Motor neuron (in vitro differentiated cells): ENCODE measurements at places on chromosomes 3 and 15.

GRCh38 chr3:109569135-109569846 is 231.9 kb upstream of the DPPA4 start:
- no peak for ATAC-seq

GRCh38 chr15:86392296-86392695 is 312.6 kb downstream of the AGBL1 start:
- no peak for ATAC-seq

DNA sequence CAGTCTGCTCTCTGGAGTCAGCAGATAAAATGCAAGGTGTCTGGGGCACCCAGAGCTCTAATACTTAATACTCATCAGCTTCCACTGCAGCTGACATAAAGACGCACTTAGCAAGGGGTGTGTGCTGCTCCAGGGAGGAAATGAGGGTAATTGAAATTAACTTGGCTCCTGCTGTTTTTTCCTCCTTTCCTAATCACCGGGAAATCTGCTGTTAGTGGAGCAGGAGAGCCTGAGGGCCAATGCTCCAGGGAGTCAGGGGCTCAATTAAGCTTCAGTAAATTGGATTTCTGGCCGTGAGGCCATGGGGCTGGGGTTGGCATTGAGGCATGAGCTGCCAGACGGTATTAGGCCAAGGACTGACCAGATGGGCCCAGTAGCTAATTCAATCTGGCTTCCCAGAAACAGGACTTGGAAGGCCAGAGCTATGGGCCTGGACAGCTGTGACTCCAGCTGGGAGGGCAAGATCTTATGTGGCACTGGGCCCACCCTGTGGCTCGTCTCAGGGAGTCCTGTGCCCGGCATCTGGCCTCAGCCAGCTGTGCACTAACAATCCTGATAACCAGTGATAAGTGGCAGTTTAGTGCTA is 30.7 kb upstream of the CHRNB4 start:
- peak; percentile 65 for ATAC-seq

GRCh38 chr3:58178528-58179234 is 32.1 kb downstream of the DNASE1L3 start:
- ATAC-seq = no peak

DNA sequence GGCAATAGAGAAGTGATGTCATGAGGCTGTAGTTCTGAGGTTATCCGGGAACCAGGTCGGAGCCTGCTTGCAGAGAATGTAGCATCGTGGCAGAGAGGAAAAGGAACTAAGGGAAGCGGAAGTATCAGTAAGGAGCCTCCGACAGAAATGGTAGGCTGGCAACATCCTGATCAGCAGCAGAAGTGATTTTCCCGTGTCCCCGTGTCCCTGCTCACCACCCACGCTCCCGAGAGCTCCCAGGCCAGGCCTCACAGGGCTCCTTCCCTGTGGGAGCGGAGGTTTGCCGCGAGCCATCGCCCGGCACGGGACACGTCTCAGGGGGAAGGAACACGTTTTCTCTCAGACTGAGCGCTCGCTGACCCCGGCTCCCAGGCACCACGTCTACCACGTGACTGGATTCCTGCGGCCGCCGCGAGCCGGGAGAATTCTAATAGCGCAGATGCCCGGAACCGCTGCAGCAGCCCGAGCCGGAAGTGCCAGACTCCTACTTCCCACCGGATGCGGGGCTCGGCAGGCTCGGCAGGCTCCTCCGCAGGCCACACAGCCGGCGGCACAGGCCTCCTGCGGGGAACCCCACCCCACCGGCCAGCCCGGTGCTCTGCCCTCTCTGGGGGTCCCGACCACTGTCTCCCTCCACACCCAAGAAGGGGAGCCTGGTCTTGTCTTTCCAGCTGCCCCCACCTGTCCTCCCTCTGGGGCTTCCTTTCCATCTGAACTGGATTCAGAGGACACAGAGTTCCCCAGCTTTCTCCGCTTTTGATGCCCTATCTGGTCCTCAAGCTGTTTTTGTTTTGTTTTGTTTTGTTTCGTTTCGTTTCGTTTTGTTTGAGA is 99.3 kb downstream of the BDH1 start:
- ATAC-seq = peak; percentile 97

GRCh38 chr3:157099326-157100095 is 60.4 kb downstream of the CCNL1 start:
- ATAC-seq = no peak

DNA sequence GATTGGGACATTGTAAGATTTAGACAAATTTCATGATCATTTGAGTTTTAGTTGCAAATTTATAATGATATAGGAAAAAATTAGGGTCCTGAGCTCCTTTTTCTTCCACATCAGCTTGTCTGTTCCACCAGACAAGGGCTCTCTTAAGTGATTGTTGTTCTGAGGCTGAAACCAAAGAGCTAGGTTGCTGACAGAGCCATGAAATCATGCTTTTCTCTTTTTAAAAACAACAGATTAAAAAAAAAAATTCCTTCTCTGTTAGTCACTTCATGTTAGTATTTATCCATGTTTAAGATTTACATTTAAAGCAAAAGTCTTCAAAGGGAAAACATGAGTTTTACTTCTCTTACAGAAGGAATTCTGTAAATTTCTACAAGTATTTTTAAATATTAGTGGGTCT is 56.8 kb downstream of the ATP2C1 start:
- no peak for ATAC-seq

GRCh38 chr3:57652203-57652602 is 40.7 kb downstream of the DENND6A start:
- ATAC-seq = no peak

GRCh38 chr15:86157606-86158293 is 78.1 kb downstream of the AGBL1 start:
- ATAC-seq = no peak

DNA sequence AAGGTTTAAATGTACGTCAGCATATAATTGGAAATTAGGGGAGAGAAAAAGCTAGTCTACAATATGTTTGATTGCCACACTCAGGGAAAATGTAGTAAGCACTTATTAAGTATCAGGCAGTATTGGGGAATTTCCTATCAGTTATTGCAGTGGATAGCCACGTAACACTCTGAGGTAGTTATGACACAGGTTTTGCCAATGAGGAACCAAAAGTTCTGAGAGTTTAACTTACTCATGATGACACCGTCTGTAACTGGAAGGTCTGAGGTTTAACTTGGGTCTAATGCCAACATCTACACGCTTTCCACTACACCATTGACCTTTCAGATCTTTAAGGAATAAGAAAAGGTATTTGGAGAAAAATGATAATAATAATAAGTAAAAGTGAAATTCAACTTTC is 89.5 kb downstream of the ZMAT3 start:
- no peak for ATAC-seq

GRCh38 chr3:63991666-63992065 is 31.6 kb downstream of the PSMD6 start:
- no peak for ATAC-seq

DNA sequence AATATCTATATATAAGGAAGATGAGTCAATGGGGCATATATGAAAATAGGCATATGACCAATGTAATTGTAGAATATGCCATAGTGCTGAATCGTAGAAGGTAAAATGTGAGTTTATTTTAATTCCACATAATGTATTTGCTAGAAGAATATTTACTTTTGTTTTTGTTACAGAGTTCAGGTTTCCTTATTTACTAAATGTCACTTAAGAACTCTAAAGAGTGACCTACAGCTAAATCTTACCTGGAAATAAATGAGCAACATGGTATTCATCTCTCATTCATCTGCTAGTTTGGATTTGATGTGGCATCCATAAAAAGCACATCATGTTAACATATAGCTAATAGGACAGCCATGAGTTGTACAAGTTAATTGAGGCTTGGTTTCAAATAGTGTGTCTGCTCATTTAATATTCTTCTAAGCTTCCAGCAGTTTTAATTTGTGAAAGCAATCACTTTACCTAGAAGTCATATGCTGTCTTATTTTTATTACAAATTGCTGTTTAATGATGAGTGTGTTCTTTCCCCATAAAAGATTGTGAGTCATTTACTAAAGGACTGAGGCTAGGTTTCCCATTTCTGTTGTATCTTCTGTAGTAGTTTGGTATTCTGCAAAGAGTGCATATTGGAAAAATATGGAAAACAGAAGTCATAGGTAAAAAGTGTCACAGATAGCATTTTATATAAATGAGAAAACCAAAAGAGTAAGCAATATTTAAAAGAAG is 222.1 kb upstream of the POU1F1 start:
- peak; percentile 23 for ATAC-seq

DNA sequence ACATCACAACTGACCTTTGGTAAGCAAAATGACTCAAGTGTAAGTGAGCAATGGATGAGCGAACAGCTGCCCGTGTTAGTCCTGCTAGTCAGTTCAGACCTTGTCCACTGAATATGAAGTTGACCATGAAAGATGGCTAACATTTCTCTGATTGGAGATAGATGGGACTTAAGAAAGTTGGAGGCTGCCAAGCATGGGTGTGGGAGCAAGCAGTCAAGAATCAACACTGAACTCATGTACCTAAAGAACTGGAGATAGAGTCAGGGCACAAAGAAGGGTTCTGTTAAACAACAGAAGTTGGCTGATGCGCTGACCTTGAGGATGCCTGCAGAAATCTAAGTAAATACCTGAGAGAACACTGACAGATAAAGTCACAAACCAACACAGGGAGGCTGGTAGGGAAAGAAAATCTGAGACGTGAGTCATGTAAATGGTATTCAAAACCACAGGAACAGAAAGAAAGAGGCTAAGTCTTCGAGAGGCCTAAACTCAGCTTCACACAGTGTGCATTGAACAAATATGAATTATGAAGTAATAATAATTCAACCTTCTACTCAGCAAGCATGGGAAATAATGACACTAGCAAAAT is 30.7 kb upstream of the ANPEP start:
- ATAC-seq = no peak

DNA sequence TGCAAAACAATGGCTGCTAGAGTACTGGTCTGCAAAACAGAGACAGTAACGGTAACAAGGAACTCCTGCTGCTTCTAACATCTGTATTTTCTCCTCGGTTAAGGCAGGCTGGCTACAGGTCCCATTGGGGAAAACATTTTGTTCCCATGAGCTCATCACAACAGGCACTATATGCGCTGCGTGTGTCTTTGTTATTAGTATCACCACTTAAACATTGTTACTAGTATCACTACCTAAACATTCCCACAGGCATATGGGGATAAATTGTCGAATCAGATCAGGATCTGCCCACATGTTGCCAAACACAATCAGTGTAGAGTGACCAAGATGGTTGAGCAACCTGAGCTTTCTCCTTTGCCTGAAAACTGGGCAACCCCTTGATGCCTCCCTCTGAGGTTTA is 77.2 kb downstream of the TOP2B start:
- no peak for ATAC-seq

GRCh38 chr3:107813026-107813425 is 277.8 kb downstream of the CD47 start:
- no peak for ATAC-seq

GRCh38 chr15:59632714-59633113 is 21.1 kb downstream of the GCNT3 start:
- no peak for ATAC-seq

DNA sequence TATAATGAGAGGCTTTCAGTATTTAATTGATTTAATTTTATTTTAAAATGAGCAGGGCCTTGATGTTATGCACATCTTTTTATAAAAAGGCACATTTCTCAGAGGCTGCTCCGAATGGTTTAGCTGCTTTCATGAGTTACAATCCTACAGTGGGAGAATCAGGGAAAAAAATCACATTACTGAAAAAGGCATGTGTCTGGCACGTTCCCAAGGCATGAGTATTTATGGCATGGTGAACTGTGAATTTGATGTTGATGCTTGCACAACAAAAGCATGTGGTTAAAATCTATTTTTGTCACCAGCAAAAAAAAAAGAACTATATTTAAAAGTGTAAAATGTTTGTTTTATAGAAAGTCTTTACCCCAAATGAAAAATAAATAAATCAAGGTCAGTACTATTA is 485.2 kb upstream of the ROBO2 start:
- ATAC-seq = peak; percentile 66

DNA sequence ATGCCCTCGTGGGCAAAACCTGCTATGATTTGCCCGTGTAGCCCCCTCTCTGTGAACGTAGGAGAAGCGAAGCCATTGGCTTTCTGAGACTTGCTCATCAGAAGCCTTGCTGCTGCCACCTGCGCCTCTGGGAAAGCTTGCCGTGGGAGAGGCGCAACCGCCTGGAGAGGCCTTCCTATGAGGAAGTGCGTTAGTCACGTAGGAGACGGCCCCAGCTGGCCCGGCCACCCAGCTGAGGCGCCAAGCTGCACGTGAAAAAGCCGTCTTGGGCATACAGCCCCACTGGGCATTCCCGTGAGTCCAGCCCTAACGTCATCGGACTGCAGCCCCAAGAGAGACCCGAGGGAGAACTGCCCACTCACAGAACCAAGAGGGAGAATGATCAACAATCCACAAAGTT is 49.1 kb upstream of the TJP1 start:
- peak; percentile 34 for ATAC-seq

DNA sequence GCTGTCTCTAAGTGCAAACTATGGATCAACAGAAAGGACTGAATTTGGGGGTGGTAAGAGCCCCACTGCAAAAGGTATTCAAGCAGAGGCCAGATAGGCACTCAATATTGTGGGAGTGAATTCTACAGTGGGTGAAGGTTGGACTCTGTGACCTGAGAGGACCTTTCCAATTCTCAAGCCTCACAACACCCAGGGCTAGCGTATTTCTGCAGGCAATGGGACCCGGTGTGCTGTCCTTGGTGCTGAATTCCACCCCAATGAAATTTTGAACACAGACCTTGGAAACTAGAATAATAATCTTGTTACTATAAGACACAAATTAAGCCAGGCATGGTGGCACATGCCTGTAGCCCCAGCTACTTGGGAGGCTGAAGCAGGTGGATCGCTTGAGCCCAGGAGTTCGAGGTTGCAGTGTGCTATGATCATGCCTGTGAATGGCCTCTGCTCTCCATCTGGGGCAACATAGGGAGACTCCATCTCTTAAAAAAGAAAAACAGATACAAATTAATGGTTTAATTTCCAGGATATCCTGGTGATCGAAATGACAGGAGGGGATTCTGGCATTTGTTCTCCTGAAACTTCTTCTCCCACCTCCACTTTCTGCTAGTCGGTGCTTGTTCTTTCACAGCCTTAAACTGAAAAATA is 135.4 kb downstream of the RAB11A start:
- ATAC-seq = no peak

DNA sequence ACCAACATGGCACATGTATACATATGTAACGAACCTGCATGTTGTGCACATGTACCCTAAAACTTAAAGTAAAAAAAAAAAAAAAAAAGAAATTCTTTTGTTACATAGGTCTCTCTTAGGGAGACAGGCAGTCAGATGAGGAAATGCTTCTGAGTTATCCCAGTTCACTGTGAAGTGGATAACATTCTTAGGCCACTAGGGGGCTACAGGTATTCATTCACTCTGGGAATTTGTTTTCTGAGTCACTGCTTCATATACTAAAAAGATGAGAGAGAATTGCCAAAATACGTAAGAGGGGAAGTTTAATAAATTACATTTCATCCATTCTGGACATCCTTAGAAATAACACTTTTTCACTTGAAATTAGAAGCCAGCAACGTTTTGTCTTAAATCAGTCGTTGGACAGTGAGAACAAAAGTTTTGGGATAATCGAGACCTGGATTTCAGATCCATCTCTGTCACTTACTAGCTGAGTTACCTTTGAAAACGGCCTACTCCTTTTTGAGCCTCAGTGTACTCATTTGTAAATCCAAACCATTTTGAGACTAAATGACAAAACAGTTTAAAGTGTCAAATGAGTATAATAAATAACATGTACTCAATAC is 738.4 kb upstream of the ALCAM start:
- ATAC-seq = no peak
